Nephron progenitor cell (in vitro differentiated cells): ENCODE measurements at places on chromosomes 2 and 18.
A peak's percentile ranks its signal among the peaks of the same experiment; 100 is the strongest.

DNA sequence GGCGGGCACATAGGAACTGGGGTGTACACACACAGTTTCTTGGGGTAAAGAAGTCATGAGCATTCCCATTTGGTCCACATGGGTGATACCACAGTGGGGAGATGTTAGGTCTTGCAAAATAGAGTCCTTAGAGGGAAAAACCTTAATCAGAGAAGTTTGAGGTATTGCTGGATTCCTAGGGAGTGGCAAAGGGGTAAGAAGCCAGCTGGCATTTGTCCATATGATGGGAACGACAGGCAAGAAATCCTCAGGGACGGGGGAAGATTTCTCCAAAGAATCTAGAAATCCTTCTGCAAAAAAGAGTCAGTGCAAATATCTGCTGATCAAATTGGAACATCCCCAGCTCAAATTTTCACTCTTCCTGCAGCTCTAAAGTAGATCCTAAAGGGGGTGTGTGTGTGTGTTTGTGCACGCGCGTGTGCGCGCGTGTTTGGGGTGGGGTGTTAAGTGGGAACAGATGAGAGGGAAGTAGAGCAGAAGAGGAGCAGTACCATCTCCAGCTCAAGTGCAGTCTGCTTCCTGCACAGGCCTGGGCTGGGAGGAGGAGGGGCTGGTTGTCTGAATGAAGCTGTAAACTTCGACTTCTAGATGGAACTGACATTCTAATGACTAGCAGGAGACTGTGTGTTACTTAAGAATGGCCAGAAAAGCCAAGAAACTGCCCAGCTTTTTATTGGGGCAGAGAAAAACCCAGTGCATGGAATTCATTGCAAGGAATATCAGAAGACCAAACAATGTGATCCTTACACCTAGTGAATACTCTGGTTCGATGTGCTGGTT, 168.0 kb downstream of the SPP2 start:
- peak overlapping the region; percentile 84 for H3K27ac ChIP-seq
- H3K4me3 ChIP-seq, result no peak overlapping the region
- H3K36me3 ChIP-seq, result no peaks in the 10 kb centered on the region
- H3K27me3 ChIP-seq, result peaks cover 12% of the 10 kb centered on the region

GRCh38 chr2:64017811-64018700, 1.2 kb downstream of the VPS54 start:
- H3K27me3 ChIP-seq, result no peaks in the 10 kb centered on the region
- H3K4me1 ChIP-seq, result peaks cover 35% of the 10 kb centered on the region
- peak; percentile 7 for DNase-seq
- H3K4me3 ChIP-seq, result peak overlapping the region; percentile 95

DNA sequence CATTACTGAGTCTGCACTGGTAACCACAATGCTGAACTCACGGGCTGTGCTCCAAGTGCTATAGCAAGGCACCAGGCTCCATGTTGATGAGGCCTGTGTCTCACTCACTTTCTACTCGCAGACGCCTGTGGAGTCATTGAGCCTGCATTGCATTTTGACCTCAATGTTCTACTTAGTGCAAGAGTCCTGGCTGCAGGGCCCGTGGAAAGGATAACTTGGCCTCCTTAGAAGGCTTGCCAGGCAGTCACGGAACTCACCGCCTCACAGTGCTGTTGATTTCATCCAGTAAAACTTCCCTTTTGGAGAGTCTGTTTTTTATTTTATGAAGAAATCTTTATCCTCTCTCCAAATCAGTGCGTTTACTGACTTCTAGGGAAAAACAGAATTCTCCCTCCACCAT, 290.4 kb downstream of the RNF144A start:
- peak overlapping the region; percentile 39 for H3K27ac ChIP-seq
- peaks cover 56% of the 10 kb centered on the region for H3K4me1 ChIP-seq
- no peaks in the 10 kb centered on the region for H3K27me3 ChIP-seq
- no peak overlapping the region for H3K4me3 ChIP-seq
- DNase-seq, result no peak
- H3K36me3 ChIP-seq, result no peaks in the 10 kb centered on the region

DNA sequence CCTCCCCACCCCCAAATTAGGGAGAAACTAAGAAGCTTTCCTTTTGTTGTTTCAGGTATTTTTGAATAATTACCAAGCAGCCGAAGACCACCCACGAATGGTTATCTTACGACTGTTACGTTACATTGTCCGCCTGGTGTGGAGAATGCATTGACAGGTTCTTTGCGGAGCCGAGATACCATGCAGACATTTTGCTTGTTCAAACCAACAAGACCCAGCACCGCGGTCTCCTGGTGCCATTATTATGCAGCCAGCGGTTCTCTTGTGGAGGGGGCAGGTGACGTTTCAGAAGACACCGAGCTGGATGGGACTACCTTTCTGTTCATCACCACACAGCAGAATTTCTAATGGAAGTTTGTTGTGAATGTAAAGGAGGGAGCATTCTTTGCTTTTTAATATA, 43.4 kb downstream of the BCL2L11 start:
- H3K36me3 ChIP-seq, result peaks cover 62% of the 10 kb centered on the region
- H3K27me3 ChIP-seq, result no peaks in the 10 kb centered on the region
- peaks cover 52% of the 10 kb centered on the region for H3K4me1 ChIP-seq
- H3K4me3 ChIP-seq, result no peak overlapping the region
- DNase-seq, result no peak

DNA sequence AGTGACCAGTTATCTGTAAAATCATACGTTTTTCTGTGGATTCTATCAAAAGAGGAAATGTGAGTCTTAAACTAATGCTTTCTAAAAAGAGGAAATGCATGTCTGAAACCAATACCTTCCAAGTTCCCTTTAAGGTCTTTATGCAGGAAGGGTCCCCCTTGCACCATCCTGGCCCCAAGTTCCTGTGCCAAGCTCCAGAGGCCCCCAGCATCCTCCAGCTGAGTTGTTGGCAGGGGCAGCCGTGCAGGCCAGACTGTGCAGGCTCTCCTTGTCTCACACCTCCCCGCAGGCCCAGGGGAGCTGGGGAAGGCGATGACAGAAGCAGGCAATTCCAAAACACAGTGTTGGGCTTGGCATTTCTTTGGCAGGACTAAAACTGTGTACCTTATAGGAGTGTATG, 39.2 kb downstream of the DPYSL5 start:
- no peaks in the 10 kb centered on the region for H3K36me3 ChIP-seq
- DNase-seq, result no peak
- H3K27ac ChIP-seq, result no peak overlapping the region
- peaks cover 8% of the 10 kb centered on the region for H3K27me3 ChIP-seq
- no peaks in the 10 kb centered on the region for H3K4me1 ChIP-seq
- H3K4me3 ChIP-seq, result no peak overlapping the region

DNA sequence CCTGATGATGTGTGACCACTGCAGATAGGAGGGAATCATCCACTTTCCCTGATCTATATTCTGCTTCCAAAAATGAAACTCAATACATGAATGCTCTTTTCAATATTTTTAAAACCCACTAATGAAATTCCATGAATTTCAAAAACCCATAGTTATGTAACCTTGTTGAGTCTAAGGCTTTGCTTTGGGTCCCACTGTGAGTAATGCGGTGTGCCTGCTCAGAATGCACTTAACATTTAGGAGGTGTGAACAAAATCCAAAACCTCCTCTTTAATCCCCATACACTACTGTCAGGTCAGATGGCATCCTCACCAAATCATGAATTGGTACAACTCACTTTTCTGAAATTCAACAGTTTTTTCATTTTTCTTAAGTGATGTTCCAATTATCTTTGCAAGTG, 50.4 kb downstream of the CCDC93 start:
- no peak overlapping the region for H3K4me3 ChIP-seq
- H3K27me3 ChIP-seq, result peaks cover 3% of the 10 kb centered on the region
- no peaks in the 10 kb centered on the region for H3K4me1 ChIP-seq

- no peak overlapping the region for H3K4me3 ChIP-seq
- peaks cover 4% of the 10 kb centered on the region for H3K36me3 ChIP-seq
- no peak for DNase-seq
- peaks cover 37% of the 10 kb centered on the region for H3K4me1 ChIP-seq
- H3K27me3 ChIP-seq, result peaks cover 17% of the 10 kb centered on the region
- no peak overlapping the region for H3K27ac ChIP-seq
Observed at GRCh38 chr2:235215248-235215647, 263.4 kb downstream of the SH3BP4 start.

DNA sequence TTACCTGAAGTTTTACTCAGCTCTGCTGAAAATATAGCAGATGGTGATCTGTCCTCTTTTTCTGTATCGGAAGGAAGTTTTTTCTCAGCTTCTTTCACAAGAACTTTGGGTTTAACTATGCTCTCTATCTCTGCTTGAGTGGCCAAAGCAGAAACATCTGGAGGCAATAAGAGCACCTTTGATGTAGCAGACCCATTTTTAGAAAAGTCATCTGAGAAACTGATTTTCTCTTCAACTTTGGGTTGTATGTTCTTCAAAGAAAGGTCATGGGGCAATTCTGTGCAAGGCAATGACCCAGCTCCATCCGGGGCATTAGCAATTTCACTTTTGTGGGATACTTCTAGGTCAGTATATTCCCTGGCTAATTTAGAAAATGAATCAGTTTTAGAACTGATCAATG, 25.2 kb downstream of the RTN4 start:
- H3K4me3 ChIP-seq, result no peak overlapping the region
- H3K27ac ChIP-seq, result no peak overlapping the region
- peaks cover 3% of the 10 kb centered on the region for H3K4me1 ChIP-seq
- DNase-seq, result no peak

DNA sequence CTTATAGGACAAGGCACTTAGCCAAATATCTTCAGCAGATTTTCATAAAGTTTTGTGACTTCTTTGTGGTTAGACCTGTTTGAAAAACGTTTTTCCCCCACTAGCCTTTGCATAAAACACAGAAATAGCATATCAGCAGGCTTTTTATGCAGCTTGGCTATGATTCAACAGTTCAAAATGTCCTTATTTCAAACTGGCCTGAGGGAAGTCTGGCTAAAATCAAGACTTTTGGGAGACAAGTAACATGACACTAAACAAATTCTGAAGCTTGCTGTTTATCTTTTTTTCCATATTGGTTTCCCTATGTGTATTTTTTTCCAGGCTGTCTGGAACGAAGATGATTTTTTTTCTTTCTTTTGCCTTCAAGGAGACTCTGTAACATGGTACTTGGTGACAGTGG, 95.1 kb upstream of the L3MBTL4 start:
- no peak for DNase-seq
- no peaks in the 10 kb centered on the region for H3K4me1 ChIP-seq
- no peak overlapping the region for H3K4me3 ChIP-seq
- H3K27ac ChIP-seq, result no peak overlapping the region
- H3K27me3 ChIP-seq, result peaks cover 8% of the 10 kb centered on the region
- H3K36me3 ChIP-seq, result no peaks in the 10 kb centered on the region

GRCh38 chr2:236972491-236973342, 113.0 kb upstream of the COPS8 start:
- H3K36me3 ChIP-seq, result no peaks in the 10 kb centered on the region
- DNase-seq, result peak; percentile 72
- H3K4me1 ChIP-seq, result peaks cover 98% of the 10 kb centered on the region
- H3K27ac ChIP-seq, result no peak overlapping the region

DNA sequence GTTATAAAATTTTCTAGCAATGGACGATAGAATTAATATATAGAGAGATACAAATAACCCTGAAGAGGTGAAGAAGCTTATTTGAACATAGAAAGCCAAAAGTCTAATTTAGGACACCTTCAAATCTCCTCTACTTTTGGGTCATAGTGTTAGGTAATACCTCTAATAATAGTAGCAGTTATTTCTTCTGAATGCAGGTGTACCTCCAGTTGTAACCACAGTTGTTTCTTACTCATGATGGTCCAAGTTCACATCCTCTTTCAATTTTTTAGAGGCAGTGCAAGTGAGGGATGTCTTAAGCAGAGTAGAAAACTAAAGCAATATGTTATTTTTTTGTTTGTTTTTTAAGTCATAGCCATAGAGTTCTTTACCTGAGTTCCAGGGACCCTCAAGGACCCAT, 429.5 kb downstream of the CCDC85A start:
- no peak for DNase-seq
- no peaks in the 10 kb centered on the region for H3K36me3 ChIP-seq
- H3K27ac ChIP-seq, result no peak overlapping the region
- peaks cover 9% of the 10 kb centered on the region for H3K27me3 ChIP-seq
- no peaks in the 10 kb centered on the region for H3K4me1 ChIP-seq
- H3K4me3 ChIP-seq, result no peak overlapping the region

DNA sequence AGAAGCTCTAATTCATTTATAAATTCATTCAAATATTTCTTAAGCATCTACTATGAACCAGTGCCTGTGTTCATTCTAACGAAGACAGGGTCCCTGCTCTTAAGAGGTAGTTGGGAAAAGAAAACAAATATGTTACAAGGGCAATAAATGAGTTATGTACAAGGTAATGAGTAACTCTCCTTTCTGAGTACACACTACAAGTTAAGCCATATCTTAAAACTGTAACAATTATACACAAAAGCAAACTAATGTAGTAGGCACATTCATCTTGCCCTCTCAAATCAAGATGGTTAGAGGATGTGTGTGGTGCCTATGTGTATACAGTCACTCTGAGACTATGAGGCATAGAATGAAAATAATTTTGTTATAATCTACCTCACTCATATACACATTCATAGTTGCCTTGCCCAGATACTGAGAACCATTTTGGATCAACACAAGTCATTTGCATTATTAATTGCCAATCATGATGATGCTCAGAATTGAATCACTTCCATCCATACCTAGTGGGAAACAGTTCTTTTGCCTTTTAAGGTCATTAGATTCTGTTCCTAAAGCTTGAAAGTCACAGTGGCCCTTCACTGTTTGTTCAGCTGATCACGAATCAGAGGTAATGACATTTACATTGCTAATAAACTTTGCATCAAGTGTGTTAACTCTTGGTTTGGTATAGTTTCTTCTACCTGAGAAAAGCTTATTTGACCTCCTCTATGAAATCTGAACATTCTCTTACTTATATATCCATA, 283.1 kb downstream of the ZNF385B start:
- no peaks in the 10 kb centered on the region for H3K27me3 ChIP-seq
- no peak overlapping the region for H3K27ac ChIP-seq
- no peaks in the 10 kb centered on the region for H3K4me1 ChIP-seq
- H3K36me3 ChIP-seq, result no peaks in the 10 kb centered on the region
- H3K4me3 ChIP-seq, result no peak overlapping the region

- no peak overlapping the region for H3K27ac ChIP-seq
- peaks cover 6% of the 10 kb centered on the region for H3K27me3 ChIP-seq
- no peak overlapping the region for H3K4me3 ChIP-seq
- H3K4me1 ChIP-seq, result no peaks in the 10 kb centered on the region
- no peaks in the 10 kb centered on the region for H3K36me3 ChIP-seq
Observed at GRCh38 chr2:59032499-59032898, 791.4 kb upstream of the FANCL start.

DNA sequence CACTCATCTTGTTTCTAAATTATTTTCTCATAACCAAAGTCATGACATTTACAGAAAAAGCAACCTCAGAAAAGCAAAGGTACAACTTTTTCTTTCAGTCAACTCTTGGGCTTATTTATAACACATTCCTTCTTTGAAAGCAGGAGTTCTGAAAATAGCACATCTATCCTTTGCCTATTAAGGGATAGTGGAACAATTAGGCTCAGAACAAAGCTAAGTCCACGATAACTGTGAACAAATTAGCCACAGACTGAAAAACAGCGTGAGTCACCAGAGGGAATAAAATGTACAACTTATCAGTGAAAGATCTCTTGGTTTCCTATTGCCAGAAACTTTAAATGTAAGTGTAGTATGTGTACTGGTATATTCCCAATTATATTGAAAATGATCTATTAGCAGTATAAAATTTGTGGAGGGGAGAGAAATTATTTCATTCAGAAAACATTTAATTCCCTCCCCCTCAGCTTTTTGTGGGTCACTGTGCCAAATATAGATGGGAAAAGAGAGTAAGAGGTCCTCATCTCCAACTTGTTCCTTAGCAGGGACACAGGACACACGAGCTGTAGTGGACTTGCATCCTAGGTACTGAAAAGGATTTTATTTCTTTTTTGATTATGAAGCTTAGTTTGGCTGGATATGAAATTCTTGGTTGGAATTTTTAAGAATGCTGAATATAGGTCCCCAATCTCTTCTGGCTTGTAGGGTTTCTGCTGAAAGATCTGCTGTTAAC, 15.4 kb upstream of the MATN3 start:
- H3K27ac ChIP-seq, result peak overlapping the region; percentile 72
- H3K27me3 ChIP-seq, result no peaks in the 10 kb centered on the region
- no peak for DNase-seq
- no peak overlapping the region for H3K4me3 ChIP-seq
- H3K4me1 ChIP-seq, result no peaks in the 10 kb centered on the region
